ENCODE measurements at places on chromosomes 5 and 9. TPM values are rescaled to one million over a fixed set of nuclear protein-coding genes. Genes with fewer than 3 reads are reported as not detected.

DNA sequence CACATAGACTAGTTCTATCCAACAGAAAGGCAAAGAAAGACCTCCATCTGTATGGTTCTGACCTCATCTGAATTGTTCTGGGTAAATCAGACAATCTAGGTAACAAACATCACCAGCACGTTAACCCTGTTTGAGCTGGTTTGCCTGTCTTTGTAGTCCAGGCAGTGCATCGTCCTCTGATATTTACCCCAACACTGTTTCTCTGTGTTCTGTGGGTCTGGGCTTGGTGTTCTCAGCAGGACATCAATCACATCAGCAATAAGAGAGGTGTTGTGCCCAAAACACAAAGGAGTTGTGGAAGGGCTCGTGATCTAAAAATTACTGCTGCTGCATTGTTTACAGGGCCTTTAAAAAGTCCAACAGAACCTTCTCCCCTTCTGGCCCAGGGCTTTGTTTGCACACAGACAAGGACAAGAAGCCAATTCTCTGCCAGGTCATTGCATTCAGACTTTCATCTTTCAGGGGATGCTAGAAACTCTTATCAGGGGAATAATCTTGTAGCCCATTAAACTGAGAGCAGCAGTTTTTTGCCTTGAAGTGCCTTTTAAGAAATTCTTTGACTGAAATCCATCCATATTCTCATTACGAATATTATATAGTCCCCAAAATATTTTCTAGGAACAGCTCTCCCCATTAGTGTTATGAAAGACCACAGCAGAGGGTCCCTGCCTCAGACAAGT is 30.5 kb upstream of the MAP1B start:
- DNase-seq: no peak

- no peak for DNase-seq
Observed at GRCh38 chr9:106119176-106119575, 424.8 kb downstream of the TMEM38B start.

DNA sequence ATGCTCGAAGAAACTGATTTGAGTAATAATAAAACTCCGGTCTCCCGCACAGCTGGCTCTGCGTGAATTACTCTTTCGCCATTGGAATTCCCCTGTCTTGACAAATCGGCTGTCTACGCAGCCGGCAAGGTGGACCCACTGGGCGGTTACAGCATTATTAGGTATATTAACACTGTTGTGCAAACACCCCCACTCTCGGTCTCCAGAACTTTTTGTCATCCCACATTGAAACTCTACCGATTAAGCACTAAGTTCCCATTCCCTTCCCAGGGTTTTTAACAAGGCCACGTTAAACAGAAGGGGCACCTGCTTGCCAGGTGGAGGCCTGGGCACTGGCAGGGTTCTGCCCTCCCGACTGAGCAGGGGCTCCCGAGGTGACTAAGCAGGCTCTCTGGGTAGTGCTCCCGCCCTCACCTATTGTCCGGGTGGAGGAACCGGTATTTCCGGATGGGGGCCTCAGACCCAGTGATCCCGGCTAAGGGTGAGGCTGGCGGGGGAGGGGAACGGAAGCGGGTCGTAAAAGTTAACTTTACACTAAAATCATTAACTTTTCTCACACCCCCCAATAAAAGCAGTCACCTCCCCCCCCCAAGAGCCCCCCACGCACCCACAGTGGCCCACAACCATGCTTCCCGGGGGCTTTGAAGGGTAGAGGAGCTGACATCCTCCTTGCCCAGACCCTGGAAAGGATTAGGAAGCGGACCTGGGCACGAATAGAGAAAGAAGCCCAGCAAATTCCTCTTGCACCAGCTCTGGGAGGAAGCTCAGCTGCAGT is 53.5 kb upstream of the TJP2 start:
- DNase-seq: no peak

GRCh38 chr9:35859990-35860339 is 10.2 kb downstream of the OR13J1 start:
- DNase-seq: no peak

DNA sequence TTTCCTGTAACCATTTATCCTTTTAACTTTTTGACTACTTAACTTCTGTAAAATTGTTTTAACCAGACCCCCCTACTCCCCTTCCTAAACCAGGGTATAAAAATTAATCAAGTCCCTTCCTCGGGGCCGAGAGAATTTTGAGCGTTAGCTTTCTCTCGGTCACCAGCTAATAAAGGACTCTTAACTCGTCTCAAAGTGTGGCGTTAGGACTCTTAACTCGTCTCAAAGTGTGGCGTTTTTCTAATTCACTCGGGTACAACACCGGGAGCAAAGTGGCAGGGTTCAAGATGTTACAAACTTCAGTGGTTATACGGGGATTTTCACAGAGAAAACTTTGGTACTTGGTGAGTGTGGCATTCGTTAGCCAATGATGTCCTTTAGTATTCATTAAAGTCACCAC is 39.7 kb upstream of the PPP1R26 start:
- no peak for DNase-seq

DNA sequence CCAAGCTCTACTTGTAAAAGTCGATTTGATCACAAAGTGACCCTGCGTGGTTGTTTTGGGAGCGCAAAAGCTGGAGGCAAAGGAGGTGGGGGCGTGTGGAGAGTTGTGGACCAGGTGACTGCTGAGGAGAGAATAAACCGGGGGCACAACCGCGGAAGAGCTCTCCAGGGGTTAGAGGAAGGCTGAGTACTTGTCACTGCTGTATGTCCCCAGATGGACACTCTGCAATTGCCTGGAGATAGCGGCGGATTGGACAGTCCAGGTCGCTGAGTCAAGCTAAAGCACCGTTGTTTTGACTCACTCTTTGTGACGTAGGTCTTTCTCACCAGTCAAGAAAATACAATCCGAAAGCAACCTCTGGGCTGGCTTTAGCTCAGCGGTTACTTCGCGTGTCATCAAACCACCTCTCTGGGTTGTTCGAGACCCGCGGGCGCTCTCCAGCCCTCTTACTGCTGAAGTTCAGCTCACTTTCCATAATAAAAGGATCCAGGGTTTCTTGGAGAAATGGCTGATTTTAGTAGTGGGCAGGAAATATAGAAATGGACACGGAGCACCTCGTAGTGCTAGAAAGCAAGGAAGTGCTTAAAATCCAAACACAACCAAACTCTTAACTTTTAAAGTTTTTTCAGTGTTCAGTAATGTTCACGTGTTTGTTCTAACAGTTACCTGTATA is 25.7 kb downstream of the ZMAT2 start:
- DNase-seq: peak; percentile 88

The SOHLH1 gene
- not detected for total RNA-seq
